NCI-H82 (cell line): ENCODE measurements at places on chromosomes 12 and 14.

- no peak for DNase-seq
Observed at GRCh38 chr14:60566101-60566500, 57.2 kb downstream of the SIX6 start.

- no peak for DNase-seq
Observed at GRCh38 chr12:75783093-75783877, 248.3 kb downstream of the PHLDA1 start.

DNA sequence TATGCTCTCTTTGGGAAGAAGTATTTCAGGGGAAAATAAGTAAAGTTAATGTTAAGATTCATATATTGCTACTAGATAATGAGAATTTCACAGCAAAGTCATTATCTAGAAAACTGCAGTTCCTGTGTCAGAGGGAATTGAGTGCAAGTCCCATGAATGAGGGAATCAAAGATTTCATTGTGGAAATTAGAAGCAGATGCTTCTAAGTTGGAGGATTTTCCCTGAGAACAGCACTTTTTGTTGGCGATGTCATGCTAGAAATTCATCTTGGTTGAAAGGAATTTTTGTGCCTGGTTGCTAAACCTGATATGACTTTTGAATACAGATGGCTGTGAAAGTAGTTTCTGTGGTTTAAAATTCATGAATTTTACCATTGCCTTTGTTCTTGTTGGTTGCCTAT, 25.6 kb downstream of the FRMD6 start:
- DNase-seq, result no peak

DNA sequence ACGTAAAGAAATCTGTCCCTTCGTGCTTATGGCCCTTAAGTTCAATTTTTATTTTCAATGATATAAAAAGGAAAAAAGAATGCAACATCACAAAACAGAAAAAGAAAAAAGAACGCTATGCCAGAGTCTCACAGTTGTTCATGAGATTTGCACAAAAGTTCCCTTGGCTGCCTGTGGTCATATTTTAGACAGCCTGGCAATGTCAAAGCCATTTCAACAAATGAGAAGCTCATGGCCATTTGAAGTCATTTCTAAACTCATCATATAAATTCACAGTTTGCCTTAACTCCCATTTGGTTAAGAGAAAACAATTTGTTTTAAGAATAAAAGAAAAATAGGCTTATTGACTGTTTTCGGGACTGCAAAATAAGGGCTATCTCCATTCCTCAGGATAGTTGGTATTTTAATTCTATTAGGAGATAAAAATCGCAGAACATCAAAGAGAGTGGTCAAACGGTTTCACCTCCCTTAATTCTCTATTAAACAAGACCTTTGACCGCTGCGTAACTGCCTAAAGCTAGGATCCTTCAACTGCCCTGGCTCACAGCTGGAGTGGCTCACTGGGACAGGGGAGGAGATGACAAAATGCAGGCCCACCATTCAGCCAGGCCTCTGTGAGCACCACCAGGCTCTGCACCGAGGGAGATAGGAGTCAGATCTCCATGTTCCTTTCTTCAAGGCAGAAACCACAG, 119.2 kb upstream of the DAAM1 start:
- no peak for DNase-seq

- DNase-seq, result peak; percentile 73
Observed at GRCh38 chr12:57735952-57736740, 2.4 kb downstream of the AGAP2 start.

DNA sequence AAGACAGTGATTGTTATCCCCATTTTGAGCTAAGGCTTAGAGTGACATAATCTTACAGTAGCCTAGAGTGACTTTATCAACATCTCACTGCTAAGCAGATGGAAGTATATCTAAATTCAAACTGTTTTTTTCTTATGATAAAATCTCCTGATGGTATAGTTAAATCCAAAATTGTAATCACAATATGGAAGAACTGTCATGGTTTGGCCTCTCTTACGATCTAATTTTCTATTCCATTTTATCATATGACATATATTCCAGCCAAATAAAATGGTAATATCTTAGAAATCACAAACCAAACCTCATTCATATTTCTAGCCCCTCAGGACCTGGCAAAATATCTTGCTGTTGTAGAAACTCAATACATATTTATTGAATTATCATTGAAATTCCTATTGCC, 864.7 kb downstream of the SLC6A15 start:
- no peak for DNase-seq

DNA sequence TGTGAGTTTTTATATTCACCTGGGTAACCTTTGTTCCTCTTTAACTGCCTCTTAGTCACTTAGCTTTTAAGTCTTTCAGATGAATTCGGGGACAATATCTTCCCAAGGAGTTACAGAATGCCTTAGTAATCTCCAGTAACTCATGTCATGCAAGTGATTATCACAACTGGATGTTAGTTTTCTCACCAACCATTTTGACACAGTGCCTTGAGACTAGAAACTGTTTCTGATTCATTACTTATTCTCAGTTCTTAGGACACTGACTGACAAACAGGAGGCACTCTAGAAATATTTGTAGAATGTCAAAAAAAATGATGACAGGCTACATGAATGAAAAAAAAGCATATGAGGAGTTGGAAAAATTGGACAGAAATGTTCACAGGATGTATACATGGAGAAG, 335.1 kb downstream of the ACSS3 start:
- no peak for DNase-seq

GRCh38 chr12:22932431-22932830, 307.5 kb downstream of the ETNK1 start:
- no peak for DNase-seq

DNA sequence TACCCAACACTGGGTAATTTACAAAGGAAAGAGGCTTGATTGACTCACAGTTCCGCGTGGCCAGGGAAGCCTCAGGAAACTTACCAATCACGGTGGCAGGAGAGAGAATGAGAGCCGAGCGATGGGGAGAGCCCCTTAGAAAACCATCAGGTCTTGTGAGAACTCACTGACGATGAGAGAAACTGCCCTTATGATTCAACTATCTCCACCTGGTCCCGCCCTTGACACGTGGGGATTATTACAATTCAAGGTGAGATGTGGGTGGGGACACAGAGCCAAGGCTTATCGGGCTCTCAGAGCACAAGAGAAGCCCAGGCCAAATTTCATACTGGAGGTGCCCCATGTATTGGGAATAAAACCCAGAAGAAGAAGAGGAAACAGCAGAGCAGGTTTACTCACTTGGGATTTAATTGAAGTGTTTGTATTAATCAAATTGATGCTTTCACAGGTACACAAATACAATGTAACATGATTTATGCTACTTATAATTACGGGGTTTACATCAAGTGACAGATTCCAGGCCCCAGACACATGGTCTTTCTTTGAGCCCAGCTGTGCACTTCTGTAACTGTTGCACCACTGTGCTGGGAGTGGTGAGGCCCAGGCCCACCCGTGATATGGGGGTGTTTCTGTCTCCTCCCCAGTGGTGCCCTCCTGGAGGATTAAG, 8.2 kb upstream of the CCDC85C start:
- DNase-seq, result peak; percentile 35

DNA sequence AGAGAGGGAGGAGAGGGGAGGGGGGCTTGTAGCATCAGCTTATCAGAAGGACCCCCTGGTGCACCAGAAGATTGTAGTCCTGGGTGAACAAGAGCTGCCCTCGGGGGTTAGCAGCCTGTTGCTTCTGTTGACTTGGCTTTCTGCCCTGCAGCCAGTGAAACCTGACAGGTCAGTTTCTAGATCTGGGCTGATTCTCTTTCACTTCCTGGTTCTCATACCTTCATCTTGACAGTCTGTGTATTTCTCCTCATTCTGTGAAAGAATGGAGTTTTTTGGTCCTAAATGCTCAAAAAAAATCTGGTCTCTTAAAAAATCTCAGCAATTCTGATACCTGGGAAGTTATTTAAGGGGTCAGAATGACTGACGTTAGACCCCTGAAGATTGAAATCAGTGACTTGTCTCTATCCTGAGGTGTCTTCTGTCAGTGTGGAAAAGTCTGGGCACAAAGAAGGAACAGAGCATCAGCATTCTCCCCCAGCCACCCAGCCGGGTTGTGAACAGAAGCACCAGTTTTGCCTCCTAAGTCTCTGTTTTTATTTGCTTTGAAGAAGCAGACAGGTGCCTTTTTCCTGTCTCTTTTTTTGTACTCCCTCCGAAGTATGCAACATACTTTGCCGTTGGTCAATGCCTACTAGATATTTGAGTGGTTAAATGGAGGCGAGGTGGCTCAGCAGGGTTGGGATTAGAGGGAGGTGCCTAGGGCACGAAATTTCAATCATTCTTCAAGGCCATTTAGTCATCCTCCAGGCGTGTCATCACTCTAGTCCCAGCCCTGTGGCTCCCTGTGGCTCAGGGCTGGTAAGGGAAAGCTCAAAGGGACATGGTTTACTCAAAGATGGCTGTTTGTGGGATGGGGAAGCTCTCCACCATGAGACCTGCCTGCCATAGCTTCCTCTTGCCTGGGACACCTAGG, 24.0 kb downstream of the TTC9 start:
- no peak for DNase-seq

- no peak for DNase-seq
Observed at GRCh38 chr12:51450333-51450732, 25.7 kb downstream of the SLC4A8 start.

DNA sequence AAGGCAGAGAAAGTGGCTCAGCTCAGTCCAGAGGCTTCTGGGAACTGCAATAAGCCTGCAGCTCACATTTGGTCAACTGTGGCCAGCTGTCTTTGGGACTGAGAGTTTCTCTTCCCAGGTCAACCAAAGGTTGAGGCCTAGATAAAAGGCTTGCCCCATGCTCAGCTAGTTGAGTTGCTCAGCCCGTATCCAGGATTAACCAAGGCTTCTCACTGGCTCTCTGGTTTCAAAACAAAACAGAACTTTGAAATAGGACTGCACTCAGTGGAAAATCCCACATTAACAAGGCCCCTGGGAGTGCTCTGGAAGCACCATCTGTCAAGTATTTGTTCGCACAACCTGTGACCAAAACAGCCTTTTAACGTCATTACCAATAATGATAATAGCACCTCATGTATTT, 40.3 kb upstream of the NUAK1 start:
- peak; percentile 98 for DNase-seq

GRCh38 chr12:127489061-127489460, 777.9 kb upstream of the TMEM132C start:
- no peak for DNase-seq

- DNase-seq, result no peak
Observed at GRCh38 chr14:34956931-34957330, 25.9 kb upstream of the SRP54 start.

GRCh38 chr14:106619606-106620005, 1093.2 kb downstream of the TMEM121 start:
- DNase-seq, result no peak

- no peak for DNase-seq
Observed at GRCh38 chr12:2338991-2339431, 286.2 kb downstream of the CACNA1C start.

DNA sequence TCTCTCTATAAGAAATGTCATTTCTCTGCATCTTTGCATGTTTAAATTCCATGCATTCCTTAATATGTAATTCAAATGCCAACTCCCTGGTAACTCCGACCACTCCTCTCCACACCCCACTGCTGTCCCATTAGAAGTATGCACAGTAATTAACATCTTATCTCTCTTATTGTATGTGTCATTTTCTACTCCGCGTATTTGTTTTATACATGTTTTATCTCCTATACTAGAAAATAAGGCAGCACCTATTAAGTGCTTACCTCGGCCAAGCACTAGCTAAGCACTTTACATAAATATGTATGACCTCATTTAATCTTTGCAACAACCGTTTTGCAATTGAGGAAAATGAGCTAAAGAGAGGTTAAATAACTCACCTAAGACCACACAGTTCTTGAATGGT, 469.8 kb downstream of the BCAT1 start:
- DNase-seq, result no peak

- DNase-seq, result no peak
Observed at GRCh38 chr14:21047378-21047781, 5.2 kb downstream of the RNASE7 start.

DNA sequence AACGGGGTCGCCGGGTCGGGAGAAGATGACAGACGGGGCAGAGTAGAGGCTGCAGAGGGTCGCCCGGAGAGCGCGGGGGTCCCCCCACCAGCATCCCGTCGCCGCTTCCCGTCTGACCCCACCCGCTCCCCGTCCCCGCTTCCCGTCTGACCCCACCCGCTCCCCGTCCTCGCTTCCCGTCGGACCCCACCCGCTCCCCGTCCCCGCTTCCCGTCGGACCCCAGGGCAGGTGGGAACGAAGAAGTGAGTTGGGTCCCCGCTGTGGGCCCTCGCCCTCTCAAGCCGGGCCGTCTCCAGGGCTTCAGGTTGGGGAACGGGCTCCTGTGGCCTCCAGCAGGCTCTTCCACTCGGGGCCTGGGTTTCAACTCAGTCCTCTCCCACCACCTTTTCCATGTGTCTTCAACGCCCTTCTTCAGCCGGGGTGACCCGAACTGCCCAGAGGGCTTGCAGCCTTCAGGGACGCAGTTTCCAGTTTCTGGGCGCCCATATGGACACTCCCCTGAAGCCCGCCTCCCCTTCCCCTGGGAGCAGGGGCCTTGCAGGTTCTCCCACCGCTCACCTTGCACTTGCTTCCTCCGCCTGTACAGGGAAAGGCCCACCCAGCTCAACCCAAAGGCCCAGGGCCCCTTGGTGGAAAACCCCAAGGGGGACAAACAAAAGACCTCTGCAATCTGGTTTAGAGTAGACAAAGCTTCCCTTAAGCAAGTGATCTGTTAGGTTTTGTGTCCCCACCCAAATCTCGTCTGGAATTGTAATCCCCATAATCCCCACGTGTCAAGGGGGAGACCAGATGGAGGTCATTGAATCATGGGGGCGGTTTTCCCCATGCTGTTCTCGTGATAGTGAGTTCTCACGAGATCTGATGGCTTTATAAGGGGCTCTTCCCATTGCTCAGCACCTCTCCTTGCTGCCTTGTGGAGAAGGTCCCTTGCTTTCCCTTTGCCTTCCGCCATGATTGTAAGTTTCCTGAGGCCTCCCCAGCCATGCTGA, 66.5 kb downstream of the TNFAIP2 start:
- peak; percentile 67 for DNase-seq

- DNase-seq, result no peak
Observed at GRCh38 chr12:54660320-54660962, 12.3 kb upstream of the DCD start.

DNA sequence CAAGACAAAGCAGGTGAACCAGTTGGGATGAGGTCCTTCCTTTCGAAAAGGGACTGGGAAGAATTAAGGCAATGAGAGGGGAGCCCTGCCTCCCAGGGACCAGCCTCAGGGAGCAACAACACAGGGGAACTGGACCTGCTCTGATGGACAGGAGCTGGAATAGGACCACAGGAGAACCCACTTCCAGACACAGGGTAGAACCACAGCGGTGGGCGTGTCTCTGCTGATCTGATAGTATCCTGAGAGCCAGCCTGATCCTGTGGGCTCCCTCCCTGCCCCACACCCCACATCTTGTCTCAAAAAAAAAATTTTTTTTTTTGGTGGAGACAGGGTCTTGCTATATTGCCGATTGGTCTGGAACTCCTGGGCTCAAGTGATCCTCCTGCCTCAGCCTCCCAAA, 13.6 kb upstream of the PLEK2 start:
- no peak for DNase-seq

GRCh38 chr12:105455261-105455660, 124.8 kb downstream of the C12orf75 start:
- no peak for DNase-seq

DNA sequence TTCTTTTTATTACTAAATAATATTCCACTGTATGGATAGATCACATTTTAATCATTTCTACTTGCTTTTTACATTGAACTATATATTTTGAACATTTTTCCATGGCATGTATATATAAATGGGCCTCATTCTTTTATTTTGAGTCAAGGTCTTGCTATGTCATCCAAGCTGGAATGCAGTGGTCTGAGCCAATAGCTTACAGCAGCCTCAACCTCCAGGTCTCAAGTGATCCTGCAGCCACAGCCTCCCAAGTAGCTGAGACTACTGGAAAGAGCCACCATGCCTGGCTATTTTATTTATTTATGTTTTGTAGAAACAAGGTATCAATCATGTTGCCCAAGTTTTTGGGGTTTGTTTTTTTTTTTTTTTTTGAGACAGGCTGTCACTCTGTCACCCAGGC, 7.6 kb downstream of the FCF1 start:
- DNase-seq, result no peak
